NB4 (cell line): ENCODE measurements at places on chromosomes 7 and 10.

- no peak for DNase-seq
Measured at GRCh38 chr10:104665174-104665573, 24.1 kb downstream of the SORCS3 start.

GRCh38 chr7:155057076-155057475 lies 13.0 kb upstream of the HTR5A start:
- no peak for DNase-seq

DNA sequence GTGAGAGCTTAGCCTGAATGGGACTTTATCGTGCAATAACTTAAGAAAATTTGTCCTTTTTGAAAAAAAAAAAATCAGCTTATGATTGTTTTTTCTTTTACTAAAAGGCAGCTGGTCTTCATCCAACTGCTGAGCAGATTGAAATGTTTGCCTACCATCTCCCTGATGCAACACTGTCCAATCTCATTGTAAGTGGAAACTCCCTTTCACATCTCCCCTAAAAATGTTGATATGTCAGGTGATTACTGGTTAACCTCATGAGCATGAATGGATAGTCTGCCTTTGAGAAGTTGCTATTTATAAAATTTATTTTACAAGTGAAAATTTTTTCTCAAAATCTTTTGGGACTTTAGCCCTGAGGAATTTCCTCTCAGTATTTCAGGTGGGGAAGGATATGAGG lies 17.8 kb upstream of the HKDC1 start:
- no peak for DNase-seq

GRCh38 chr10:4345877-4346646 lies 479.9 kb upstream of the AKR1E2 start:
- DNase-seq = no peak

- DNase-seq = no peak
Measured at GRCh38 chr7:43552122-43552521, 30.8 kb upstream of the STK17A start.

GRCh38 chr10:123677556-123677955 lies 11.4 kb downstream of the GPR26 start:
- no peak for DNase-seq

- DNase-seq = no peak
Measured at GRCh38 chr10:60086862-60087261, 180.5 kb upstream of the CCDC6 start.

- DNase-seq = no peak
Measured at GRCh38 chr10:86945361-86946212, 11.8 kb downstream of the MMRN2 start.

GRCh38 chr7:18378989-18379605 lies 116.5 kb upstream of the HDAC9 start:
- DNase-seq = no peak

- DNase-seq = peak; percentile 71
Measured at GRCh38 chr10:127755753-127756152, 18.8 kb downstream of the FOXI2 start.

- DNase-seq = no peak
Measured at GRCh38 chr7:17242504-17242903, 55.9 kb upstream of the AHR start.

- DNase-seq = no peak
Measured at GRCh38 chr7:951881-952547, 2.5 kb downstream of the ADAP1 start.

DNA sequence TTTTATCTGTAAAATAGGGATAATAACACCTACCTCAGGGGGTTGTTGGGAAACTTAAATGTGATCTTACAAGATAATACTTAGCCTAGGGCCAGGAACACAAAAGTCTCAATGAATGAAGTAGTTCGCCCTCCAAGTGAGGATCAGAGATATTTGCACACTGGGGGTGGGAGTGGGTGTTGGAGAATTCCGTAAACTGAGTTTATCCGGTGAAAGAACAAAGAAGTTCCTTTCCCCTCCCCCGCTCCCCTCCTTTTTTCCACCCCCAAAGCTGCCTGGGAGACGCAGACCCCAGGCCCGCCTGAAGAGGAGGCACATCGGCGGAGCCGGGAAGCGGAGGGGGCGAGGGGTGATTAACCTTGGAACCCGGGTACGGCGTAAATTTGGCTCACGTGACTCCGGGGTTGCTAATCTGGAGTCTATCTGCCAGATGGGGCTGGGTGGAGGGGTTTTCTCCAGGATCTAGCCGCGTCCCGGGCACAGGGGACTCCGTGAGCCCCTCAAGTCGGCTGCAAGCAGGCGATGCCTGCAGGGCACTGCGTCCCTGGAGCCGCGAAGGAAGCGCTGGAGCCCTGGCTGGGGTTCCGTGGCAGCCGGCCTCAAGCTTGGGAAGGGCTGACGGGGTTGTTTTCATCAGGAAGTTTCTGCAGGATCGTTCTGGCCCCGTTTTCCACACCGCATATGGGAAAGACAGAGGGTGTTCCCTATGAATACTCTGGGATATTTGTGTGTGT lies 1.4 kb upstream of the PODXL start:
- DNase-seq = no peak

- no peak for DNase-seq
Measured at GRCh38 chr7:66246554-66247171, 41.5 kb downstream of the TPST1 start.
